ENCODE measurements at places on chromosomes 13 and 19. TPM values are rescaled to one million over a fixed set of nuclear protein-coding genes. Genes with fewer than 3 reads are reported as not detected.

ZNF492 gene
- 1.9 TPM for total RNA-seq

LGI4 gene
- 0.51 TPM for total RNA-seq

ZNF320 gene
- total RNA-seq = 5.4 TPM

ZNF525 gene
- total RNA-seq = 14.5 TPM

GDF15 gene
- not detected for total RNA-seq

KLHL1 gene
- total RNA-seq = not detected

ACP5 gene
- total RNA-seq = 12.3 TPM

TNFAIP8L1 gene
- 17.4 TPM for total RNA-seq

HMGB1 gene
- total RNA-seq = 689 TPM

ZFP82 gene
- total RNA-seq = 3.9 TPM

ZNF208 gene
- 5.0 TPM for total RNA-seq

PLEKHA4 gene
- total RNA-seq = 10.5 TPM

ATP1A3 gene
- 0.64 TPM for total RNA-seq

PSG2 gene
- not detected for total RNA-seq

SYNGR4 gene
- 0.21 TPM for total RNA-seq

IFNL1 gene
- total RNA-seq = 1.2 TPM

Data from activated CD4-positive, alpha-beta memory T cell treated with anti-CD3 and anti-CD28 coated beads for 36 hours (primary cell).